T-helper 1 cell (primary cell): ENCODE measurements at places on chromosomes 7 and 10.
A peak's percentile ranks its signal among the peaks of the same experiment; 100 is the strongest.

DNA sequence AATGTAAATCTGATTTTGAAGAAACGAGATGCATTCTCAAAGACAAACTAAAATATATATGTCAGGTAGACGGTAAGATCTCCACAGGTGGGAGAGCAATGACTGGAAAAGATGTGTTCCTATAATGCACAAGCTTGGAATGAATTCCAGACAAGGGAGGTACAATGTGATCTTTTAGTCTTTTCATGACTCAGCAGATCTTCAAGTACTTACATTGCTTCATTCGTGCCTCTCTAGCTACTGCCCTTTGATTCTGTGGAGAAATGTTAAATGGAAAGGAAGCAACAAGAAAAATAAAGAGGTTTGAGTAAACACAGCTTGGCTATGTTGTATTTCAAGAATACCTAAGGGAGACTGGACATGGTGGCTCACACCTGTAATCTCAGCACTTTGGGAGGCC is 106.6 kb downstream of the GAD2 start:
- no peak for DNase-seq

DNA sequence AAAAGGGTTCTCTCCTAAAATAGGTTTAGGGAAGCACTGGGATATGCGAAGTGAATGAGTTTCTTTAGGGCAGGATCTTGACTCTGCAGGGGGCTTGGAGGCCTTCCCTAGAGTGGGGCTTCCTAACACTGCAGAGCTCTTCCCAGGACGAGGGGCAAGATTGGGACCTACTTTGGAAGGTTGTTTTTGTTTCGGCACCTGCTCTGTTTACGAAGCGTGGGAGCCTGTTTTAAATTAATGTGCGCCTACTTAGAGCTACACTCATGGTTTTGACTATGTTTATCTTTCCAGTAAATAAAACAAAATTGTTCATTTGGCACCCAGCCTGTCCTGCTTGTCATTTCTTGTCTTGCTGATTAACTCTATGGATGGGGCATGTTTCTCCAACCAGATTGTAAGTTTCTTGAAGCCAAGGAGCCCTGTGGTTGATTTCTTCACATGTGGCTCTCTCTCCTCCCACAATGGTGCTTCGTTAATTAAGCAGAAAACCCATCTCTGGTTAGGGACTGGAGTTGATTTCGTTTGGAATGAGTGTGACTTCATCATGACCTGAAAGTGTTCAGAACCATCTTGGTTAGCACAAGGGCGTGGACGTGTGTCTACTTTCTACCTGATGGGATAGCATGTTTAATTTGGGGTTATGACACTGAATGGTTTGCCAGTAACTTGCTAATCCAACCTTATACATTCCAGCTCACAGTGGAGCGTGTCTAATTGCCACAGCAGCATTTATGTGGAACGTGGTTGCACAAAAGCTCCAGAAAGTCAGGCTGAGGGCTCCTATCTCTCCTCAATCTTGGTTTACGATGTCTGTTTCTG is 98.1 kb downstream of the TCF7L2 start:
- no peak for DNase-seq

GRCh38 chr7:2978408-2978807 is 65.3 kb downstream of the CARD11 start:
- peak; percentile 40 for DNase-seq

- DNase-seq: no peak
Observed at GRCh38 chr7:113197274-113197673, 78.9 kb upstream of the SMIM30 start.

GRCh38 chr7:19814776-19815175 is 41.4 kb upstream of the TMEM196 start:
- DNase-seq: no peak

DNA sequence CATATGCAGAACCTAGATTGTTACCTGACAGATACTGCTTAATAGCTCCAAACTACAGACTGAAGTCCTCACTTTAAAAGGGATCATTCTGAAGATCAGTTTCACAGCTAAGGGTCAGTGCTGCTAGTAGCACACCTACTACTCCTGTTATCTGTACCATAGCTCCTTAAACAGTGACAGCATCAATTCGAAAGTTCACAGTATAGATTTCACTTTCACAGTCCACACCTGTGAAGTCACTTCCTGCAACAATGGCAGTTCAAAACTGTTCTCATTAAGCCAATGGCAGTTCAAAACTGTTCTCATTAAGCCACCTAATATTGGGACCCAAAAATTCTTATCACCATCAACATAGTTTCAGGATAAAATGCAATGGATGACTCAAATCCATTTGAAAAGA is 10.7 kb upstream of the FHIP2A start:
- no peak for DNase-seq

DNA sequence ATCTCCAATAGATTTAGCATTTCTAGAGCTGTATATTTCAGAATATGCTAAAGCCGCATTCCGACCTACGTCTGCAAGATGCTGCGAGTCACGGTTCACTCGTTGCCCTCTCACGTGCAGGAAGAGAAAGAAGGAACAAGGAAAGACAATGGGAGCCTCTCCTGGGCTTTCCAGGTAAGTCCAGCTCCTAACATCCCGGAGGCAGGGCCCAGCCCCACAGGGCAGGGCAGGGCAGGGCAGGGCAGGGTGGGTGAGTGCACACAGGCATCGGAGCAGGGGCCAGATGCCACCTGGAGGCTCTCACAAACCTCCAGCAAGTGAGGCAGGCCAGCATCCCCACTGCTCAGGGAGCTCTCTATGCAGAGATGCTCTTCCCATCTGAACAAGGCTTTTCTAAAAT is 50.8 kb downstream of the VOPP1 start:
- no peak for DNase-seq

DNA sequence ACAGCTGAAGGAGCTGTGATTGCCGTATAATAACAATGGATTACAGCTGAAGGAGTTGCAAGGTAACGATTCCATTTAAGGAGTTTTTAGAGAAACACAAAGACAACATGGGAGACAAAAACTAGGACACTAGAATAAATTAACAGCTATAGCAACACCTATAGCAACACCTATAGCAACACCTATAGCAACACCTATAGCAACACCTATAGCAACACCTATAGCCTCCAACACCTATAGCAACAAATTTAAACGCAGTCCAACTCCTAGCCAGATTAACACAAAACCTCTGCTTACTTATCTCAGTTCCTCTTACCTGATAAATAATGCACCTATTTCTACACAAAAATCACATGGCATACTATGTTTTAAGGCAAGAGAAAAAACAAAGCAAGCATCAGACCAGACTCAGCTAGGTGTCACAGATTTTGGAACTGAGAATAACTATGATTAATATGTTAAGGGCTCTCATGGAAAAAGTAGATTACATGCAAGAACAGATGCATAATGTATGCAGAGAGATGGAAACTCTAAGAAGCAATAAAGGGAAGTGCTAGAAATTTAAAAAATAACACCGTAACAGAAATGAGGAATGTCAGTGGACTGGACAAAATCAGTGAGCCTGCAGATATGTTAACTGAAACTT is 55.7 kb upstream of the SRPK2 start:
- DNase-seq: no peak

- DNase-seq: no peak
Observed at GRCh38 chr7:30241767-30242166, 42.6 kb upstream of the ZNRF2 start.

DNA sequence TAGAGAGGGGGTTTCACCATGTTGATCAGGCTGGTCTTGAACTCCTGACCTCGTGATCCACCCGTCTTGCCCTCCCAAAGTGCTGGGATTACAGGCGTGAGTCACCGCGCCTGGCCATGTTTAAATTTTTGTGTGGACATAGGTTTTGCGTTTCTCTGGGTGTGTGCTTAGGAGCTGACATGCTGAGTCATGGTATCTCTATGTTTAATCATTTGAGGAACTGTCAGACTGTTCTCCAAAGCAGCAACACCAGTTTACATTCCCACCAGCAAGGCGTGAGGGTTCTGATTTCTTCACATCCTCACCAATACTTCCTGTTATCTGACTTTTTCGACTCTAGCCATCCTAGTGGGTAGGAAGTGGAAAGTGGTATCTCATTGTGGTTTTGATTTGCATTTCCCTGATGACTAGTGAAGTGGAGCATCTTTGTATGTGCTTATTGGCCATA is 153.7 kb downstream of the DNAJB6 start:
- no peak for DNase-seq

- no peak for DNase-seq
Observed at GRCh38 chr10:17586821-17587234, 30.3 kb downstream of the HACD1 start.

GRCh38 chr7:22793593-22794462 is 28.8 kb downstream of the TOMM7 start:
- no peak for DNase-seq

DNA sequence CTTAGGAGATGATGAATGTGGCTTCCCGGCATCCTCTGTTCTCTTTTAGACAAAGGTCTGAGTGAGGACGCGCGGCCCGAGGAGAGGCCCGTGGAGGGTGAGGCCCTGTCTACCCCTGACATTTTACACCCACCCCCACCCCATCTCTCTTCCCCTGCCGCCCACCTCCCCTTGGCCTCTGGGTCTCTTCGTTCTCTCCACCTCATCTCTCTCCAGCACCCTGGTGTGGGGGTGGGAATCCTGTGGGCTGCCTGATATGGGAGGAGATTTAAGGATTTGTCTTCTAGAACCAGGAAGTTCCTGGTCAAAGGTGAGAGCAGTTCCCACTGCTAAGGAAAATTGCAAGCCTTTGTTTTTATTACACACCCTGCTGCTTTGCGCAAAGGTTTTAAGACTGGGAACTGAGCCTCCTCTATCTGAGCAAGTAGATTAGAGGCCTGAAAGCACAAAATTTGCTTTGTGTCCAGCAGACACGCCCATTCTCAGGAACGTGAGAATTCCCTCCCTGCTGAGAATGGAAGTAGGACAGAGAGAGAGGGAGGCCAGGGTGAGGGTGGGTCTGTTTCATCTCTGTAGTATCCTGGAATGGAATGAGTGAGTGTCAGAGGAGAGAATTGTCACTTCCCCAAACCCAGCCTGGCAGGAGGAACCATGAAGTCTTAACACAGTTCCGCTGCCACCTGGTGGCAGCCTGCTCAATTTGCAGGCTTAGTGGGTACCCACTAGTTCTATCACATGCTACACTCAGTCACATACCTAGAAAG is 91.2 kb downstream of the GTF2IRD1 start:
- DNase-seq: no peak
